WTC11 (cell line): ENCODE measurements at places on chromosomes 3 and 15.
A peak's percentile ranks its signal among the peaks of the same experiment; 100 is the strongest.

GRCh38 chr3:33317963-33318709 lies 40.9 kb downstream of the FBXL2 start:
- DNase-seq = no peak

DNA sequence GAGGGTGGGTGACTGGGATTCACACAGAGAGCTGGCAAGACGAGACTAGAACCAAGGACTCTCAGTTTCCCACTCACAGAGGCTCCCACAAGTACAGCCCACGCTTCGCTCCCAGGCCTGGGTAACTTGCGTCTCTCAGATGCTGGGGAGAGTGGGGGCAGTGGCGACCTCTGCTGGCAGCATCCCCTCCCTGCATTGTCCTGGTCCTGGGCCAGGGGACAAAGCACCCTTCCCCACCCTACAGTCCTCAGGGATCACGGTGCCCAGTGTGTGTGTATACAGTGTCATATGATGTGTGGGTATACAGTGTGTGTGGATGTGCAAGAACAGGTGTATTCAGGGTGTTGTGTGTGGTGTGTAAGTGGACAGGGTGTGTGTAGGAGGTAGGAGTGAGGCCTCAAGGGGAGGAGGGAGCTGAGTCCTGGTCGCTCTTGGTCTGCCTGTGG lies 12.8 kb downstream of the VILL start:
- peak; percentile 91 for DNase-seq

DNA sequence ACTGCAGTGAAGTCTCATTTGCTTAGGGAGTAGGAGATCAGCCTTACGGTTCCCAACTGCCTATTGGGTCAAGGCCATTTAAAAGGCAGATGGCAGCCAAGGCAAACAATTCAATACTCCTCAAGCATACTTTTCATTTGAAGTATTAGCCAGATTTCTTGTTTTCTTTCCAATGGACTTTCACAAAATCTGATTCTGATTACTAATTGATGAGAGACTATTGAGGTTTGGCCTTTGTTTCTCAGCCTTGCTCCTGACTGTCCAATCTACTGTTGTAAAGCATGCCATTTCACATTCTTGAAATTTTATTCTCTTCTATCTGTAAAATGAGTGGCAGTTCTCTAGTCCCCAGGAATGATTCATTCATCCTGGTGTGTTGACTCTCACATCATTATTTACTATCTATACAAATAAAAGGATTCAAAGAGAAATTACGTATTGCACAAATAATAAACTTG lies 166.2 kb upstream of the TGFBR2 start:
- no peak for DNase-seq

DNA sequence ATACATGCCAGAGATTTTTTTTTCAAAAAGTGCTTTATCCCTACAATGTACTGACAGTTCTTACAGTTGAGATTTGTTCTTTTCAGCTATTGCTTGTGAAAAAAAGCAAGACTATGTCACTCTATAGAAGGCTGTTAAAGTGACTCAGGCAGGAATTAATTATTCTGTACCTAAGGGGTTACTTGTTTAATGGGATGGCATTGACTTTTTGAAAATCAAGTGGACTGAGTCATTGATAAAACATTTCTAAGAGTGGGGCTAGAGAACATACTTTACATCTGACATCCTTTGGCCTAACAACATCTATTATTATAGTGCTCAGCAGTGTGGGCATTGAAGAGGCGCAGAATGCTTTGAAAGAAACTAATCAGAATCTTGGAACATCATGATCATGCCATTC lies 34.3 kb downstream of the INTS14 start:
- no peak for DNase-seq
